Posterior vena cava (tissue), 2 donors: ENCODE measurements at places on chromosomes 5 and 9.

GRCh38 chr5:147534172-147534951, 24.5 kb upstream of the DPYSL3 start:
- DNase-seq: no peak

DNA sequence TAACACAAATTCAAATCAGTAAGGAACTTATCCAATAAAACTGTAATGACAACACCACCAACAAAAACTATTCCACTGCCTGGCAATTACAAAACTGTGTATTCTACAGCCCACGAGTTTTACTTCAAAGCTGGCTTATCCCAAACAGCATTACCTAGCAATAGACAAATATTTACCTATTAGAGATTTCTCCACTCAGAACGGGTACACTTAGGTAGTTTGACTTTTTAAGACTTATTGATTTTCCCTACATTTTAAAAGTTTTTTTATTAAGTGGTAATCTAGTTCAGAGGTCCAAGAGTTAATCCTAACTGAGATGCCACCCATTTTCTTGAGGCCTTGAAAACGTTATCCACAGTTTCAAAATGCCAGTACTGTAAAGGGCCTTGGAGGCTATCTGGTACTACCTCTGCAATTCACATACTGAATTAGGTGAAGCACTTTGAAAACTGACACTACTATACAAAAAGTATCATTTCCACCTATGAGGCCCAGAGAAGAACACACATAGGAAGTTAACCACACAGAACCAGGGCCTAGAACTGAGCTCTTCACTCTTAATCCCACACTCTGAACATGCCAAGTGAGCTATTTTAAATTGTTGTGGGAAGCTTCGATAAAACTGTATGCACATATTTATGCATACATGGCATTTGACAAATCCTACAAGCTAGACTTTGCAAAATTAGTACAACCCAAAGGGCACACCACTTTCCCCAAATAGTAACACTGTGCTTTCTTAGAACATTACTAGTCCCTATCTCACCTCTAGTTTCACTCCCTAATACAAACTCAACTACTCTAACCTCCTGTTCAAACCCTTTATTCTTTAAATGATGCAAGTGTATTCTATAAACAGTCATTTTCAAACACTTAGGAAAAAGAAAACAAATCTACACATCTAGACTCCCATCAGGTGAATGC, 2.1 kb downstream of the NADK2 start:
- DNase-seq: no peak

DNA sequence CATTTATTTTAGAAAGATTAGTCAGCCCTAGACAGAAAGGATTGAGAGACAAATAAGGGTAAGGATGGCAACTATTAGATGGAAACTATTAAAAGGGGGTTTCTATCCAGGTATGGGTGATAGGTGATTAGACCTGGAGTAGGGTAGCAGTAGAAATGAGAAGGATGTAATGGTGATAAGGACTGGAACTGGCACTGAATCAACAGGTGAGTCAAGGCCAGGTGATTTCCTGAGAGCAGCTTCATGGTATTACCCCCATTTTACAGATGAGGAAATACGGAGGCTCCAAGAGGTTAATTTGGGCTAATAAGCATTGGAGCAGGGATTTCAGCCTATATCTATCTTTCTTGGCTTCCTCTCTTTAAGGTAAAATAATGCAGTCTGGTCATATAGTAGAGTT, 55.7 kb downstream of the CAST start:
- DNase-seq: no peak

DNA sequence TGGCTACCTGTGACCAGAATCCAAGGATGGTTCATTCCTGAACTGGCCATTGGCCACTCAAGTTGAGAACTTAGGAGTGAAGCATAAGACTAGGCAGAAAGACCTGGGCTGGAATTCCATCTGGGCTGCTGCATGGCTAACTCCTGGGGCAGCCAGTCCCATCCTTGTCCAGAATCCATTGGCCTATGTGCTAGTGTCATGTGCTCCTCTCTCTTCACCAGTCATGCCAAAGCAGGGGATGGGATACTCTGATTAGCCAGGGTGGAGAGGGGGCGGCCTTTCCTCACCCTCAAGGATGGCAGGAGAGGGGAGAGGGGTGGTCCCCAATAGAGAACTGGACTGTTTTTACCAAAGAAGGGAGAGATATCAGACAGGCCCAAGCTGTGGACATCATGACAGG, 93.2 kb downstream of the ZNF618 start:
- no peak for DNase-seq

DNA sequence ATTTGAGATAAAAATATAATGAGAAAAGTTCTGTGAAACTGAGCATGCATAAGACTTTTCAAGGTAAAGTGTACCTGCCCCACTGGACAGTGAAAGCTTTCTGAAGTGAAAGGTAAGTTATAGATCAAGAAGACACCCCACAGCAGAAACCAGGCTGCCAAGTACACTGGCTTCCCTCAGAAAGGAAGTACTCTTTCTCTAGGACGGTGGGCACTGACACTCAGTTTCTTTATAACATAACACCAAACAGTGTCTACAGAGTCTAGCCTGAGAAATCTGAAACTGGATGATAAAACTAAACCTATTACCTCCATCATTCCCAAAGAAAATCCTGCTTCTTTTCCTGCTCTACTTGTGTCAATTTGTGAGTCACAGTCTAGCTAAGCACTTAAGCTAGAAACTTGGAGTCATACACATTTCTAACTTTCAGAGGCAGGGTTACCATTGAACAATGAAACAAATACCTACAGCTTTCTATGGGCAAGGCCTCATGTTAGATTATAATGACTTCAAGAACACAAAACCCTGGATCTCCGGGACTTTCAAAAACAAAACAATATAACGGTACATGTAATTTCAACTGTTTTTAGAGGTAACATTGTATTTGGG, 136.7 kb downstream of the CPLANE1 start:
- DNase-seq: no peak

- no peak for DNase-seq
These were observed 57.4 kb downstream of the NFIB start for GRCh38 chr9:14256588-14256987.

GRCh38 chr9:27784847-27785713, 211.8 kb upstream of the C9orf72 start:
- DNase-seq: no peak

DNA sequence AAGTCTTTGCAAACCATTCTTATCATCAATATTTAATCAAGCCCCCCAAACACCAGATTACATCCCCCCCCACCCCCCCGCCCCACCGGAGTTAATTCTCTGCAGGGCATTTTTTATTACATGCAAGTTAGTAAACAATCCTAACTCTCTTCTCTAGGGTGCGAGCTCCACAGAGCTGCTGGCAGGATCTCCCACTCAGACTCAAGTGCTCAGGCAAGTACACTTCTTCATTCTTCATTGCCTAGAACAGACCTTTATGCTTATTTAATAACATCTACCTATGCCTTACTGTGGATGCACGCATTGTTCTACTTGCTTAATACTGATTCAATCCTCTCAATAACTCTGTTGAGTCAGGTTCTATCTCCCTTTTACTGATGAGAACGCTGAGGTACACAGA, 9.9 kb downstream of the SAXO1 start:
- DNase-seq: no peak

- peak; percentile 36 for DNase-seq
These were observed 56.9 kb downstream of the AHRR start for GRCh38 chr5:378301-378891.

GRCh38 chr5:38408446-38409198, 147.8 kb downstream of the LIFR start:
- no peak for DNase-seq

DNA sequence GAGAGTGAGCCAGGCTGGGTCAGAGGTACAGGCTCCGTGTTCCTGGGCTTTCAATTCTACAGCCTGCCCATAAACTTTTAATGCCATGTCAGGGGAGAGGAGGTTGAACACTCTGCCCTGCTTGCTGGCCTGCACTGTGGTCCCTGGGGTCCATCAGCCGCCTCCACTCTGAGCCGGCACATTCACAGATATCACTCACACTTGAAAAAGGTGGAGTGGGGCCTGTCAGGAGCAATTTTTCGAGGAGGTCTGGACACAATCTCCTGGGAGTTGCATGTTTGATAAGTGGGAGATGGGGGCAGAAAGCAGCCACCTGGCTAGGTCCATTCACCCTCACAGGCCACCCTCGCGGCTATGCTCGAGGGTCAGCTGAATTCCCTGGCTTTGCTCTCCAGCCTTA, 22.9 kb downstream of the S1PR3 start:
- no peak for DNase-seq

DNA sequence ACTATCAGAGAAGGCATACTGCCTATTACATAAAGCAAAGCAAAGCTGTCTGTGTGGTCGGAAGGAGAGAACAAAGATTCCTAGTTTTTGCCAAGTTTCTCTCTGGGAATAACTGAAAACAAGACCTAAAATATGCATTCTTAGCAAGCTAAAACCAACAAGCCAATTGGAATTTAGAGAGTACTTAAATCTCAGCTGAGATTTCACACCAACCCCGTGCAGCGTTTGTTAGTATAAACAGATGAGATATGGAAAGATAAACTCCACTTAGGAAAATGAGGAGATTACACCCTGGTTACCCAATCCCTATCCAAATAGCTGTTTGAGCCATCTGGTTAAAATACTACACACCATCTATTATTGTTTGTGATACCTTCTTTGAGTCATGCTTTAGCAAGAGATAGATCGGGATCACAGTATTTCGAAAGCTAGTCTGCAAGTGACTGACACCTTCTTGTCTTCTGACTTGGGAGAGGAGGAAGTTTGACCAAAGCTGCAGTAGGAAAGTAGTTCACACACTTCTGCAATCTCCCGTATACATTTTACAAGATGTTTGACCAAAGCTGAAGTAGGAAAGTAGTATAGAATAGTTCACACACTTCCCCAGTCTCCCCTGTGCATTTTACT, 18.2 kb downstream of the FAF2 start:
- DNase-seq: no peak

- peak; percentile 76 for DNase-seq
These were observed 255.9 kb downstream of the SAXO1 start for GRCh38 chr9:18776836-18777820.

- DNase-seq: no peak
These were observed 10.4 kb downstream of the CCDC127 start for GRCh38 chr5:207599-207998.

DNA sequence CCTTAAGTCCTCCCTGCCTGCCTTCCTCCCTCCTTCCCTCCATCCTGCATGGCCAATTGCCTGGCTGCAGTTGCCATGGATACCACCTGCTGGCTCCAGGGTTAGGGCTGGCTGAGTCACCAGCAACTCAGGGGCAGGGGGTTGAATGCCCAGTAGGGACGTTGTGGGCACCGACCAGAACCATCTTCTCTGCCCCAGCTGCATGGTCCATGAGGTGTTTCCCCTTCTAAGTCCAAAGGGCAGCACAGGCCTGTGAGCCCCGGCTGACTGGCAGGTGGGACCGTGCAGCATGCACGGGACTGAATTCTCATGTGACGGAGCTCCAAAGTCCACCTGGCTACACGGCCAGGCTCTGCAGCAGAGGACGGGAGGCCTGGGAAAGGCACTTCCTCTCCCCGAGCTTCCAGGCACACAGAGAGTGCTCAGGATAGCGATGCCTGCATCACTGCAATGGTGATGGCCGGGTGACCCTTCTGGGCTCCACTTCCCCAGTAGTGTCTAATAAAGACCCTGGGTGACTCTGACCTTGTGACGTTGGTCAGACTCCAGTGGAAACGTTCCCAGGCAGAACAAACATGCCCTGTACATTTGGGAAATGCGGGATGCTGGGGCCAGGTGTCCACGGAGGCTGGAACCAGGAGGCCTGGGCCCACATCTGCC, 5.7 kb downstream of the ASS1 start:
- DNase-seq: no peak

DNA sequence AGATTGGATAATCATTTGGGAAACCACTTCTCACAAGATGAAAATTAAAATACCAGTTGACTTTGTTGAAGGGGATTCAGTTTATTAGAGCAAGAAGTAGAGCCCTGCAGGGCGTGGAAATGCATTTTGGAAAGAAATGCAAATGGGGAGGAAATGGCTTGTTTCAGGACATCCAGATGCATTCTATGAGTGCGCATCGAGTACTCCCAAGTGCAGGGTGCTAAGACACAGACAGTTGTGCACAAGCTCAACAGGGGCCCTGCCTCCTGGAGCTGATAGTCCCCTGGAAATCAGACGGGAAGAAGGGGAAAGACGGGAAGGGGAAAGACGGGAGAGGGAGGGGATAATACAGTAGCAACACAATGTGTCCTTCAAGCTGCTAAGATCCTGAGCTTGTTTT, 64.0 kb downstream of the NSUN2 start:
- DNase-seq: peak; percentile 29

DNA sequence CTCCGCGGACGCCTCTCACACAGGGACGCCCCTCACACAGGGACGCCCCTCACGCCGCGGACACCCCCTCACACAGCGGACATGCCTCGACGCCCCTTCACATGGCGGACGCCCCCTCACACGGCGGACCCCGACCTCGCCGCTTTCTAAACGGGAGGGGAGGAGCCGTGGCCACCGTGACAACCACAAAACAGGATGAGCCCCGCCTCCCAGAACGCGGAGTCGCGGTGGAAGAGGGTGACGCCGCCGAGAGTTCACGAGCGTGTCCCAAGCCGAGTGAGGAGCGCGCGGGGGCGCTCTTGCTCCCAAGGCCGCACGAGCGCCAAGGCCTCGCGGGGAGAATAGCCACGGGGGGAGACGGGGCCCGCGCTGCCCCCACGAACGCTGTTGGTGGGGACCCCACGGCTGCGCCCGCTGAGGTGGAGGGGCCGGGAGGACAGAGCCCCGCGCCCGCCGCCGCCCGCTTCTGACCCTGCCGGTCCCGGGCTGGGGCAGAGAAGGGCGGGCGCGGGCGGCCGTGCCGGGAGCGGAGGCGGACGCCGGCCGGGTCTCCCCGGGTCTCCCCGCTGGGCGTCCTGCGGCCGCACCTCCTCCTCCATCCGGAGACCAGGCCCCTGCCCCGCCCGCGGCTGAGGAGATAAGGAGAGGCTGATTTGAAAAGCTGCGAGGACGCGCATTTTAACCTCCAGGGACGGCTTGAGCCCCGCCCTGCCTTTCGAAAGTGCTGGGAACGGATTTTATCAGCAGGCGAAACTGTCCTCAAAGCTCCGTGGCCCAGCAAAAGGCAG, 3.9 kb upstream of the NKD2 start:
- peak; percentile 92 for DNase-seq

DNA sequence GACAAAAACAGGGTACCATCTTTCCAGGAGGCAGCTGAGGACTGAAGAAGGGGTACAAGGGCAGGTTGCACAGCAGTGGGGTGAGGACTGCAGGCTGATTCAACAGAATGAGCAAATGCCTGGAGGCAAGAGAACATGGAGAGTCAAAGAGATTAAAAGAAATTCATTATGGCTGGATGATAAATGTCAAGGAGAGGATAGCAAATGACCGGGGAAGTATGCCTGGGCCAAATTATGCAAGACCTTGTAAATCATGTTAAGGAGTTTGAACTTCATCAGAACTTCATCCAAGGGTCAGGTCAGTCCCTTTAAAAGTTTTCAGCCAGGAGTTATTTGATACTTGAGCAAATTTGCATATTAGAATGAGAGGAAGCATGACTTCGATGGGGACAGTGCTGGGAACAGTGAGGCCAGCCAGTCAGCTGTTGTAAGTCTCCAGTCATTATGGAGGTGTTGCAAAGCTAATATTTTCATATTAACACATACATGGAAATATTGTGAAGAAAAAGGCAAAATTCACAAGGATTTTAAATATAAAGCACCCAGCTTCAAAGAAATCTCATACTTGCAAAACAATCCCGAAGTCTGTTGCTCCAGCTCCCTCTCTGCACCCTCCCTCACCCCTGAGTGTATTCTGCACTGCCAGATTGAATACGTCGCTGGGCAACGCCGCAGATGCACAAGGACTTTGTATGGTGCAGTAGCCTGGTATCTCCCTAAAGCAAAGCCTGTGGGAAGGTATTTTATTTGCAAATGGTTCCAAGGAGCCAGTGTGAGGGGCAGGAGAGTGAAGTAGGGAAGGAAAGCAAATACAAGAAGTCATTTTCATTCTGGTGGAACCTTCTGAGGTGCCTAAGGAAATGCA, 509.8 kb upstream of the TLE4 start:
- DNase-seq: no peak
